ENCODE measurements at places on chromosomes 7 and 10. TPM values are rescaled to one million over a fixed set of nuclear protein-coding genes. Genes with fewer than 3 reads are reported as not detected.

The TCERG1L gene
- 16.3 TPM for total RNA-seq

The HNRNPF gene
- 265 TPM for total RNA-seq

- DNase-seq = no peak
These were observed 41.3 kb upstream of the TES start for GRCh38 chr7:116169060-116169459.

GRCh38 chr10:54444170-54444569 is 356.9 kb downstream of the PCDH15 start:
- DNase-seq = no peak

- DNase-seq = no peak
These were observed at the start of gene CLDN15 for GRCh38 chr7:101237206-101238067. CLDN15 (minus strand) TSS chr7:101237802; CDS start chr7:101237581, 221 bp downstream.

DNA sequence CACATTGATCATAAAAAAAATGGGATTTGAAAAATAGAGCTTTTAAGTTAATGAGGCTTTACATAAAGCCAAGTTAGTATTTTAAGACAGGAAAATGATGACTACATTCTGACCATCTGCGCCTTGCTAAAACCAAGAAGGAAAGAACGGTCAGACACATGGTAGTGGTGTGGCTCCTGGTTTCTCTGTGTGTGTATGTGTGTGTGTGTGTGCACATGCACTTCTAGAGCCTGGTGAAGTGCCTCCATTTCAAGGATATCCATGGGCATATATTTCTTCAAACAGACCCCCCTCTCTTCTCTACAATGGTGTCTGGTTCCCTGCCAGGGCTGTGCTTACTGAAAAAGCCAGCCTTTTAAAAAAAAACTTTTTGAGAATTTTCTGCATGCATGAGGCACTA is 80.9 kb downstream of the FRMPD2 start:
- DNase-seq = no peak

- DNase-seq = no peak
These were observed 116.7 kb downstream of the PRKCQ start for GRCh38 chr10:6463366-6463765.
